ENCODE measurements at places on chromosomes 7 and 10.

GRCh38 chr10:89153116-89153515, 54.0 kb downstream of the CH25H start:
- DNase-seq: no peak

GRCh38 chr7:57404343-57404966, 45.5 kb upstream of the ZNF716 start:
- DNase-seq: no peak

- DNase-seq: no peak
These were observed 1288.5 kb downstream of the GATA3 start for GRCh38 chr10:9342885-9343570.

- no peak for DNase-seq
These were observed 89.0 kb upstream of the FGFR2 start for GRCh38 chr10:121687095-121687813.

- no peak for DNase-seq
These were observed 38.7 kb upstream of the PCLO start for GRCh38 chr7:83201355-83201754.
